ENCODE measurements at places on chromosomes 3 and 15.

- DNase-seq: no peak
Observed at GRCh38 chr3:66224220-66224619, 3.4 kb downstream of the SLC25A26 start.

GRCh38 chr15:73856458-73857192 is 16.7 kb upstream of the TBC1D21 start:
- DNase-seq: no peak

DNA sequence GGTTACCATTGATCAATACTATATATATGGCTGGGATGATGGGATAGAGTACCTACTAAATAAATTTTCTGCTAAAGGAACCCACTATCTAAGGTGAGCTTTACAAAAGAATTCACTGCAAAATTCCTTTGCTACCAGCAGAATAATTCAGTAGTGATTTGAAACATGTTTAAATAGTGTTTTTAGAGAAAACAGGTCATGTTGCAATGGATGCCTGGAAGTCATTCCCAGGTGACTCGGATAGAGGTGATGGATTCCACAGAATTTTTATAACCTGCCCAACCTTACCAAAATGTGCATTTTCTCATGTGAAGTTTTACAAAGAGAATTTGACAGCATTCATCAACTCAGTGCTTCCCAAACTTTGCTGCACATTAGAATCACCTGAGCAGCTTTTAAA is 53.2 kb downstream of the CEP152 start:
- DNase-seq: no peak

DNA sequence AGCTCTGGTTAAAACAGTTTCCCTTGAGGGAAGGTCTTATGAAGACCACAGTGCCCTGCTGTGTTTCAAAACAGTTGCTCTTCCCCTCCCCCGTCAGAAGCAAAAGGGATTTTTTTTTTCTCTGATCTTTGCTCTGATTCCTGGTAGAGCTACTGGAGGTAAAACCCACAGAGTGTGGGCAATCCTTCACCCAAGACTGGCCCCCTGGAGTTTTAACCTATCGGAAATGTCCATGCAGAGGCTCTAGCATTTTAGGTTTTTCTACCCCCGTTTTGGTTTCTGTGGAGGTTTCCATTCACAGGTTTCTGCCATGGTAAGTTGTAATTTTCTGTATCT is 27.7 kb downstream of the GRM2 start:
- DNase-seq: no peak

DNA sequence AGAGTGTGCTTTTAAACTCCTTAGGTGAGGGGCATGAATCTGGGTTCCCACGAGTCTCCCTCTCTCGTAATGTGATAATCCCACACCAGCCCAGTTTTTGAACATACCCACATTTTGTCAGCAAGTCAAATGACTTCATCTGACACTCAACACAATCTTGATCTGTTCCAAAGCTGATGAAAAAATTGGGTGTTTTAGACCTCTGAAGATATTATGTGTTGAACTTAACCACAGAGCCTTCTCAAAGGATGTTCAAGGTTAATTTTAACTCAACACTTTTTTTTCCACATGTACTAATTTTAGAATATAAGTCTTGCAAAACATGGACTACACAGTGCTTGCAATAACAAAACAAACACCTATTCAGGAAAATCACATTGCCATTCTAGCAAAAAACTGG is 123.1 kb downstream of the TGFBR2 start:
- DNase-seq: no peak

DNA sequence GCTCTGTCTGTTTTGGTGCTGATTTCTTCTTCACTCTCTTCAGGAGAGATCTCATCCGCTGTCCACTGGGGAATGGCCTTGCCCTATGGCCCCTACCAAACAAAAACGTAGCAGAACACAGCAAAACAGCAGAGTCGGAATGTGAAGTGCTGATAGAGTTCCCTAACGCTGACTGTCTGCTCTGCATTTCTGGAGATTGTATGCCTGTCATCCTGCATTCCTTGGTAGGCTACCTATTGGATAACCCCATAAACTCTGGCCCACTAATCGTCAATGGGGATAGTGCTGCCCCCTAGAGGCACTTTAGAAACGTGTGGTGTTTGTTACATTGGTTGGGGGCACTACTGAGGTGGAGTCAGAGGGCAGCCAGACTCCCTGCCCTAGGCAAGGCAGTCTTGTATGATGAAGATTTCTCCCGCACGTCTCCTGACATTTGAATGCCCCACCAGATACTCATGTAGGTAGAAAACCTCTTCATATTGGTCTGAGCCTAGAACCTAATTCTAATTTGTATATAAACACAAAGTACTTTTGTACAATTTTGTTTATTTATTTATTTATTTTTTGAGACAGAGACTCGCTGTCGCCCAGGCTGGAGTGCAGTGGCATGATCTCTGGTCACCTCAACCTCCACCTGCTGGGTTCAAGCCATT is 15.6 kb upstream of the MAGEF1 start:
- DNase-seq: peak; percentile 53

DNA sequence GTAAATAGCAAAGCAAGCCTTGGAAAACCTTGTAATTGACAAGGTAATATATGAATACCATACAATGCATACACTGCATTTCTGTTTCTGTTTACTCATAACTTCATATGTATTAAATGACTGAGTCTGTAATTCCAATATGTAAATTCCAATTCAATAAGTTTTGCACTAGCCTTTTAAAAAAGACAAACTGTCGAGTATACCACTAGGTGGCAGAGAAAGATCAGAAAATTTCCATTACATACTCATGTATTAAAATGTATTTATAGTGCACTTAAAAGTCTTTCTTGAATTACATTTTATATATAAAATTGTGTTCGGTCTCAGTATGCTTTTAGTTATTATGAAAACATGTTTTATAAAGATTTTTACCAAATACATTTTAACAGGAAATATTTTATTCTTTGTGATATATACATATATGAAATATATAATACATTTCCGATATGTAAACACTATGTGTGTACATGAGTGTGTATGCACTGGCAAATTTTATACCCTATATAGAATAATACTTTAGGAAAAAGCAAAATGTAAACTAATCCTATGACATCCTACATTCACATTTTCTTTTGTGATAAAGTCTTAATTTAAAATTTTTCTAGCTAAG is 216.8 kb downstream of the VGLL3 start:
- DNase-seq: no peak

DNA sequence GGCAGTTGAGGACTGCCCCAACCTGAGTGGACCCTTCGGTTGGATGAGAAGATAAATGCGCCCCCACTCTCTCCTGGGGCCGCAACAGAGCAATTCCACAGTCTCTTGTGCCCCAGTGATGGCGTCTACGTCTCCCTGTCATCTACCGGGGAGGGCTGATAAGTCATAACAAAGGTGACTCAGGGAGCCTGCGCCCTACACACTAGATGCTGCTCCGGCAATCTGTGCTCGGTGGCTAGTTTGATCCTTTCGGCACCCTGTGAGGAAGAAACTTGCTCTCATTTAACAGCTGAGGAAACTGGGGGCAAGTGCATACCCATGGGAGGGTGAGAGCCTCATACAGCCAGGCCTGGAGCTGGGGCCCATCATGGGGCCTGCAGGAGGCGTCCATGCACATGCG is 14.1 kb upstream of the SEMA3F start:
- DNase-seq: no peak

DNA sequence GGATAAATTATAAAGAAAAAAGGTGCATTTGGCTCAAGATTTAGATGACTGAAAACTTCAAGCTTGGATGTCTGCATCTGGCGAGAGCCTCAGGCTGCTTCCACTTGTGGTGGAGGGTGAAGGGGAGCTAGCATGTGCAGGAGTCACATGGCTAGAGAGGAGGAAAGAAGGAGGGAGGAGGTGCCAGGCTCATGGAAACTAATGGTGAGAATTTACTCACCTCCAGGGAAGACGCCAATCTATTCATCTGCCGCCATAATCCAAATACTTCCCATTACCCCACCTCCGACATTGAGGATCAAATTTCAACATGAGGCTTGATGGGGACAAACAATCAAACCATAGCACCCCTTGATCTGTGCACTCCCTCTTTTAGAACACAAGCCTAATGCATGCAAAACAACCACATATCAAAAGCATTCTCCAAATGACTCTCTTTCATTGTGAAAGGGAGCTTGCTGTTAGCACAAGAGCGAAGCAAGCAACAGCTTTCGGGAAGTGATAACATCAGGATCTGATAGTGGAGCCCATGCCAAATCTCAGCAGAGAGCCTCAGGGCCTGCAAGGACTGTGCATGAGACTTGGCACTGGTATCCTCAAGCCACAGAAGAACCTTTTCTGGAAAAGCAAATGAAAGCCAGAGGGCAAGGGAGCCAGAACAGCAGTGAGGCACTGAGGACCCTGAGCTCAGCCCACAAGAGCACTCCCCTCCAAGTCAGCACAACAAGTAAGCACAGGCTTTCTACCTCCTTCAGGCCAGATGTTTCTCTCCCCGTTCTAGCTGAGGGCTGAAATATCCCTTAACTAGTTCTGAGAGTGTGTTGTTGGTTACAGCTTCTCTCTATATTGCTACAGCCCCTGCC is 50.2 kb upstream of the THBS1 start:
- no peak for DNase-seq

GRCh38 chr15:64013179-64014062 is 32.9 kb downstream of the DAPK2 start:
- peak; percentile 23 for DNase-seq

DNA sequence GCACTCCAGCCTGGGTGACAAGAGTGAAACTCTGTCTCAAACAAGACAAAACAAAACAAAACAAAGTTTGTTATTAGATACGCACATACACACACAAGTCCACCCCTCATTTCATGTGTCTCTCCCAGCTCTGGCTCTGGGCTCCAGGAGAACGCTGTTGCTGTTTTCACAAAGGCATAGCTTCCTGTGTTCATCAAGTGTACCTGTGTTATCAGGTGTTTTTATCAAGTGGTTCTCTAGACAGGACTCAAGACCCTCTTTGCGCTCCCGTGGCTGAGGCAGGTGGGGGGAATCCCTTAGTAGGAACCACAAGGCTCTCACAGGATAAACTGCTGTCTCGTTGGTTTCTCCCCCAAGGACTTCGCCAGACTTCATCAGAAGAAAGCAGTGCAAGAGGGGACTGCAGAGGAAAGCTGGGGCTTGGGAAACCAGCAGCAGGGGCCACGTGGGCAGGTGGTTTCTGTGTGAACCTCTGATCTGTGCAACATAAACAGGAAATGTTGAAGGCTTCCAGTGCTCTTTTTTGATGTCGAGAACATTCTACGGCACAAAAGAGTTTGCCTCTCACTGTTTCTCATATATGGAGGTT is 6.9 kb upstream of the PPP1R2 start:
- DNase-seq: peak; percentile 82

GRCh38 chr3:6962801-6963200 is 101.9 kb downstream of the GRM7 start:
- DNase-seq: no peak

DNA sequence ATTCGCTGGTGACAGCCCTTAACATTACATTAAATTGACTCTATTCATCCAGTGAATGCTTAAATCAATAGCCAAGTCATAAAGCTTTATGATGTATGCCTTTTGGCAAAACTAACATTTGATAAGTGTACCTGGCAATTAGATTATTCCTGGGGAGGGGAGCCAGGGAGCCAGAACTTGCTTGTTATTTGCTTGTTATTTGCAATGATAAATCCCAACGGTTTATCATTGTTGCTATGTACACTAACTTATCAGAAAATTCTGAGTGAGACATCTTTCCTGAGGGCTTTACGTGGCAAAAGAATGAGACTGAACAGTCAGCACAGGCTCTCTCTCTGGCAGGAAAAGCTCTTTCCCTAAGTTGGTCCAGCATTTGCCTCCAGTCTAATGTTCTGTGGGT is 35.8 kb upstream of the FBN1 start:
- no peak for DNase-seq

DNA sequence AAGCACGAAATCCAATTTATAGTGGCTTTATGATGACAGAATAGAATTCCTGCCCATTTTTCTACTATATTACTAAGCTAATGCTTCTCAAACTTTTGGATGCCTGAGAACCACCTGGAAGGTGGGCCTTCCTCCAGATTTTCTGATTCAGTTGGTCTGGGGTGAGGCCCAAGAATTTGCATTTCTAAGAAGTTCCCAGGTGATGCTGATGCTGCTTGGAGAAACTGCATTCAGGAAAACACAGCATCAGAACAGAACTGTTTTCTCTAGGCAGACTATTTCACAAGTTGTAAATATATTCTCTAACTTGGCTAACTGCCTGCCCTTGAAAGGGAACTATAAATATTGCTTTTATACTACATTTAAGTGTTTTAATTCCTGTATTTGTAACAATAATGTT is 644.9 kb upstream of the DPPA4 start:
- no peak for DNase-seq

DNA sequence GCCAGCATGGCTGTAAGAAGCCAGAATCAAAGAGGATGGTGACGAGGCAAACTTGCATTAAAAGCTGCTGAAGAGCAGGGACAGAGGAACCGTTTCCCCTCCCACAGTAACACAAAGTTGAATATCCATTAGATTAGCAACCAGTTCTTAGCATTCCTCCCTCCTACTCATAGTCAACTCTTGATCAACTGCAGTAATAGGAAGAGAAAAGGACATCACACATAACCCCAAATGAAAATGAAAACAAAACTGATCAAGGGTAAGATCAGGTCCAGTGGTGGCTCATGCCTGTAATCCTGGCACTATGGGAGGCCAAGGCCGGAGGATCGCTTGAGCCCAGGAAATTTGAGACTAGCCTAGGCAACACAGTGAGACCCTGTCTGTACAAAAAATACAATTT is 165.2 kb downstream of the GREM1 start:
- no peak for DNase-seq

- no peak for DNase-seq
Observed at GRCh38 chr15:88678755-88679154, 39.9 kb downstream of the ISG20 start.

GRCh38 chr15:32778391-32779176 is 60.8 kb downstream of the GREM1 start:
- DNase-seq: no peak

- no peak for DNase-seq
Observed at GRCh38 chr15:68195336-68196112, 9.6 kb downstream of the CALML4 start.

DNA sequence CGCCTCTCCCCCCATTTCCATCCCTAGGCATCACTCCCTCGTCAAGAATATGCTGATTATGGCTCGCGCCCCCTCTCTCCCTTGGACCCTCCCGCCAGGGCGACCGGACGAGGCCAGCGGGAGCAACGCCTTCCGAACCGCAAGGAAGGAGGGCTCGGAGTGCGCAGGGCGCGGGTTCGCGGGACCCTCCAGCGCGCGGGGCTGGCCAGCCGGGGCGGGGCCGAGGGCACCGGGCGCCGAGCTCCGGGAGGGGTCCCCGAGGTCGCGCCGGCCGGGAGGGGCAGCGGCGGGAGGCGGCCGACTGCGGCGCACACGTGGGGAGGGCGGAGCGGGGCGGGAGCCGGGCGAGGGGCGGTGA is 483 bp downstream of the EHD4 start:
- DNase-seq: no peak

GRCh38 chr15:78641102-78641748 is at the start of gene CHRNB4:
Gene CHRNB4, minus strand, starts transcription at chr15:78641210. Its CDS starts 77 bp downstream, at chr15:78641133.
- no peak for DNase-seq

GRCh38 chr3:160170409-160171370 is 54.5 kb upstream of the C3orf80 start:
- no peak for DNase-seq
